ENCODE measurements at places on chromosomes 13 and 19. TPM values are rescaled to one million over a fixed set of nuclear protein-coding genes. Genes with fewer than 3 reads are reported as not detected.

GRCh38 chr13:108833531-108833930 lies 204.1 kb downstream of the MYO16 start:
- DNase-seq = no peak

DNA sequence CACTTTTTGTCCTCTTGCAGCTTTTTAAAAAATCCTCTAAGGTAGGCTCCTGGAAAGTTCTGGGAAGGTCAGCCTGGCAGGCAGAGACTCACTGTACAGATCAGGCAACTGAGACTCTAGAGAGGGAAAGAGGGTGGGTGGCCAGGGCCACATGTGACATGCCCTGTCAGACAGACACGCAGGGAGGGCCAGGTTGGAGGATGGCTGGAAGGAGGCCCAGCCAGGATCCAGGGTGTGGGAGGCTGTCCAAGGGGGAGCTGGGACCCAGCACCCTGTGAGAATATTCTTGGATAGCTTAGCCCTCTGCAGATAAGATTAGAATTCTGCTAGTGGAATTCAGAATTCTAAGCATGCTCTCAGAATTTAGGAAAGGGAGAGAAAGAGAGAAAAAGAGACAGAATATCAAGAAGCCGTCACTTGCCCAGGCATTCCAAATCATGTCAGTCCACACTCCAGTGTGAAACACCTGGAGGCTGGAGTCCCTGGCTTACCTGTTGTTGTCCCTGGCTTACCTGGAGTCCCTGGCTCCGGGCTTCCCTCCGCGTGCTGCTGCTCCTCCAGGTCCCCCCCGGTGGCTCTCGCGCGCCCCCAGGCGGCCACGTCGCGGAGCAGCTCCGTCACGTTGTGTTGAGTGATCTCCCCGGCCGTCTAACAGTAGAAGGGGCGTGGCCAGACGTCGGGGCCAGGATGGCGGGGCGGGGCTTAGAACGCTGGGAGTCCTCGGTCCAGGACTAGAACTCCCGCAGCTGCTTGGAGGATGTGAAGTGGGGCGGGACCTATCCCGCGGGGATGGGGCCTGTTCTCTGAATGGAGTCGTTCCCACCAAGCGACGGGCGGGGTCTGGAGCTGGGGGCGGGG lies 2.8 kb upstream of the TNNI3 start:
- DNase-seq = peak; percentile 85

DNA sequence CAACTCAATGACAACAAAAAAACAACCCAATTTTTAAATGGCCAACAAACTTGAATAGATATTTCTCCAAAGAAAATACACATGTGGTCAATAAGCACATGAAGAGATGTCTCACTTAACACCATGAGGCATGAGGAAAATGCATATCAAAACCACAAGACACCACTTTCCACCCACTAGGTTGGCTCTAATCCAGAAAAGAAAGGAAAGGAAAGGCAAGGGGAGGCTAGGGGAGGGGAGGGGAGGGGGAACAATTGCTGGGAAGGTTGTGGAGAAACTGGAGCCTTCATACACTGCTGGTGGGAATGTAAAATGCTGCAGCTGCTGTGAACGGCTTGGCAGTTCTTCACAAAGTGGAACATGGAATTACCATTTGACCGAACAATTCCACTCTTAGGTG lies 854.3 kb downstream of the UQCRFS1 start:
- DNase-seq = no peak

DNA sequence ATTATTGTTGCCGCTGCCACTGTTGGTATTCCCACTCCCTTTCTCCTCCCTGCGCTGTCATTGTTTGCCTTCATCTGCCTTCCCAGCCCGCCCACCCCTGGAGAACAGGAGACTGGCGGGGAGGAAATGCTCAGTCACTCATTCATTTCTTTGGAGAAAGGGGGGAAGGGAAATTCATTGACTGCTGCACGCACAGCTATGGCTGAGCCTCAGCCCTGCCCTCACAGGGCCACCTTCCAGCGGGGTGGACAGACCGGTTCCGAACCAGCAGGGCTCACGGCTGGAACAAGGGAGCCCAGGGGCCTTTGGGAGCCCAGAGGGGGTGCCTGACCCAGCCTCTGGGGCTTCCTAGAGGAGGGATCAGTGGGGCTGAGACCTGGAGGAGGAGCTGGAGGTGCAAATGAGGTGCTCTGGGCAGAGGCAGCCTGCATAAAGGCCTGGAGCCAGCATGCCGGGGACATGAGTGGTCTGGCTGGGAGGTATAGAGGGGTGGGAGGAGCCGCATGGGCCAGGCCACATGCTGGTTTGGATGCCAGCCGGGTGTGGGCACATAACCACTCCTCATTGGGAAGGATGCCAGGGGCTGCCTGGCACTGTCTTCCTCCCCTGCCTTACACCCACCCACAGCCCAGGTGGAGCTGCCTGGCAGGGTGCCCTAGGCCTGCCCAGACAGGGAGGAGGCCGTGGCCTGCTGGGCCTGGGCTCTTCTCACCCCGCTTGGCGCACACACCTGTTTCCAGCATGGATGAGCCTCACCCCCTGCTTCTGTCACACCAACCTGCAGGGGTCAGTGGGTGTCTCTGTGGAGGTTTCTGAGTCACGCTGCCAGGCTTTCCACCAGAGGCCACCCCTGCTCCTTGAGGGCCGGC lies 26.8 kb downstream of the PPP5C start:
- DNase-seq = peak; percentile 81

DNA sequence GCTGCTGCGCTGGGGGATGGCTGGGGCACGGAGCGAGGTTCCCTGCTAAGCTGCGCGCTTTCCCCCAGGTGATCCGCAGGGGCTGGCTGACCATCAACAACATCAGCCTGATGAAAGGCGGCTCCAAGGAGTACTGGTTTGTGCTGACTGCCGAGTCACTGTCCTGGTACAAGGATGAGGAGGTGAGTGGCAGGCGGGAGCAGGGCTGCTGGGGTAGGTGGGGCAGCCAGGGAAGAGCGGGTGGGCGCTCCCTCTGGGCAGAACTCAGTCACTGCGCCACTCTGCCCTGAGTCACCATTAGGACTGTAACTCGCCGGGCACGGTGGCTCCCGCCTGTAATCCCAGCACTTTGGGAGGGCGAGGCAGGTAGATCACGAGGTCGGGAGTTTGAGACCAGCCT lies 23.8 kb downstream of the TMED1 start:
- no peak for DNase-seq

DNA sequence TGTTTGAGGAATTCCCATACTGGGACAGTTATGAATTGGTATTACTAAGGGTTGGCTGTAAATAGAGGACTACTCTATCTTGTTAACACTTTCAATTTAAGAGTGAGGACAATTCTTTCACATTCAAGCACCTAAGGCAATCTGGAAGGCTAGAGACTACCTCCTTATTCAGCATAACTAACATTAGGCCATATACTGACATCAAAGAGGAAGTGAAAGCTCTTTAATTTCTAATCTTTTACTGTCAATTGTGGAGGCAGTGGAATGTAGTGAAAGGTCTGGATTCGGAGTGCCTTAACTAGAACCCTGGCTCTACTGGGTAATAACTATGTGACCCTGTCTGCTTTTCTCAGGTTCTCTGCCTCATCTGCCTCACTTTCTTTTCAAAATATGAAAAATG lies 134.0 kb downstream of the UFM1 start:
- no peak for DNase-seq

GRCh38 chr13:99012539-99012938 lies 34.7 kb upstream of the DOCK9 start:
- no peak for DNase-seq

DNA sequence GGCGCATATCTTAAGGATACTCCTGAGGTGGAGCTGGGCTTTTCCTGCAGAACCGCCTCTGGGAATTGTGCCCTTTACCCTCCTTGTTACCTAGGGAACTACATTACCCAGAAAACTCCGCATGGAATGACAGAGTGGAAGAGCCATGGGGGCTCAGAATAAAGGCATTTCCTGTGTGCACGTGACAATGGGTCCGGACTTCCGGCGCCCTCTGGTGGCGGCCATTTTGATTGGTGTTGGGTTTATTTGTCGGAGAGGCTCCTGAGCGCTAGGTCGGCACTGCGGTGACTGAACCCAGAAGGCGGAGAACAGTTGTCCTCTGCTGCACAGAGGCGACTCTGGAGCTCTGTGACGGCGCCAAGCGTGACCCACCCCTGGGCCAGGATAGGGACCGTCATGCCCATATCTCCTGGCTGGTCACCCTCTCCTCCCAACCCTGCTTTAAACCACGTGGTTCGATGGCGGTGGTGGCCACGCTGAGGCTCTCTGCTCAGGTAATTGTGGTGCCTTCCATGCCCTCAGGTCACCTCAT lies at the start of gene ZNF587B:
Gene ZNF587B (plus strand): TSS at position 229 of the 532 bp plus-strand sequence. CDS start 230 bp downstream, at position 459.
- DNase-seq = peak; percentile 48

DNA sequence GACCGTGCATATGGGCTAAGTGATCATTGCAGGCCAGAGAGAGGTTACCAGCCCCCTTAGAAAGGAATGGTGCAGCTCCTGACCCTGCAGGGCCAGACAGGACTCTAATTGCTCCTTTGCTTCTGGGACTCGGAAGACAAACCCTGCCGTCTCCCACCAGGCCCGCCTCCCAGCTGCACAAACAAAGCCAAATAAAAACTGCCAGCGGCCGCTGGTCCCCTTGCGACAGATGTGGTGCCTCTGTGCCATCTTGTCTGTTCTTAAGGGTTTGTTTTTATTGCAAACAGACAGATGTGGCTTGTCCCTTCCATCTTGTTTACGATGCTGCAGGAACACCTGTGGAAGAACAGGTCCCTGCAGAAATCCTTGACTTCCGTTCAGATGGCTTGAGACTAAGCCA lies 434.4 kb upstream of the TSHZ3 start:
- no peak for DNase-seq

GRCh38 chr13:24271601-24272451 lies 37.6 kb upstream of the C1QTNF9 start:
- DNase-seq = peak; percentile 60

- no peak for DNase-seq
Observed at GRCh38 chr13:109400209-109400608, 386.2 kb downstream of the IRS2 start.

DNA sequence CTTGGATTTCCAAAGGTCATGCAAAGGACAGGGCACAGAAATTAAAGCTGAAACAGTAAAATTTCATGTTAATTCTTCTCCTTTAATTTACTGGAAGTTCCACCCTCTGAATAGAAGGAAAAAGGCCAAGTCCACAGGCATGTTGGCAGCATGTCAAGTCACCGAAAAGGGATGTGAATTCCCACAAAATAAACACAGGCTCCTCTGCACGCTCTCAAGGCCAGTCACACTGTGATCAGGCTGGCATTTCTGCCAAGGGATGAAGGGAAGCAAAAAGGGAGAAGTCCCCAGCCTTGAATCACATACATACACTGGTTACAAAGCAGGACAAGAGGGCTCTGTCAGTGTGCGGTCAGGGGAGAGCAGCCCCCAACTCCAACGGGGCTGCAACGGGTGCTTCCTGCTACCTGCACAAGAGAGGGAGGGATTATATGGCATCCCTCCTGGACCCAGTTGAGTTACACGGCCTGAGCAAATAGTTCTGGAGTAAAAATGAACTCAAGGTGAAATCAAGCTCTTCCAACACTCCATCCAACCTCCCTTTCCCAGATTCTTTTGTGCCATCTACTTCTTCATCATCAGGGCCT lies 6.9 kb downstream of the DCLK1 start:
- peak; percentile 67 for DNase-seq

- DNase-seq = peak; percentile 77
Observed at GRCh38 chr13:52345048-52345447, 60.9 kb downstream of the THSD1 start.

GRCh38 chr19:38880076-38880881 lies 2.2 kb upstream of the RINL start:
- no peak for DNase-seq

GRCh38 chr13:73059460-73060250 lies 850 bp downstream of the KLF5 start:
- DNase-seq = peak; percentile 16

DNA sequence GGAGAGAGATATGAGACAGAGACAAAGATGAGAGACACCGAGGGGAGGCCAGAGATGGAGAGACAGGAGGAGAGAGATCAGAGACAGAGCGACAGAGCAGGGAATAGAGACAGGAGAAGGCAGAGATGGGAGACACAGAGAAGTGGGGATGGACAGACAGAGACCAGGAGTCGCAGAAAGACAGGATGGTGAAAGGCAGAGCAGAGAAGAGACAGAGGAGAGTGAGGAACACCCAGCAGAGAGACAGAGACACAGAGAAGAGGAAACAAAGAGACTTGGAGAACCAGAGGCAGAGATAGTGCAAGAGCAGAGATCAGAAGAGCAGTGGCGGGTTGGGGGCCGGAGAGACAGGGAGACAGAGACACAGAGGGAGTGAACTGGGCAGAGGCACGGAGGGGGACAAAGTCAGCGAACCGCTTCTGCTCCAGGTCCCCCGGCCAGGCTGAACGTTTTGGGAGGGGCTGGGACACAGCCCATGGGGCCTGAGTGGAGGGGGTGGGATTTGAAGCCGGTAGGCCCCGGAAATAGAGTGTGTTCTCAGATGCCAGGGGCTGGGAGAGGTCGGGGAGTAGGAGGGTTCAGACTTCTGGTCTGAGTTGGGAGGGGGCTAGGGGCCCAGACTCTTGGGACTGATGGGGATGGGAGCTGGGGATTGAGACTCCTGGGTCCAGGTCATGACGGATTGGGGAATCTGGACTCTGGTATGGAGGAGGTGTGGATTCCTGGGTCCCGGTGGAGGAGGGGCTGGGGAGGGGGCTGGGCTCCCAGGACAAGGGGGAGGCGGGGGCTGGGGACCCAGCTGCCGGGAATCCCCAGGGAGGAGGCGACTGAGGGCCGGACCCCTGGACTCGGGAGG lies 654 bp downstream of the ZNF579 start:
- peak; percentile 5 for DNase-seq

The KCNRG gene
- total RNA-seq = 0.83 TPM

The FCER2 gene
- total RNA-seq = not detected

The CILP2 gene
- total RNA-seq = not detected

The DENND1C gene
- not detected for total RNA-seq

The CYP2B6 gene
- not detected for total RNA-seq

The IZUMO2 gene
- not detected for total RNA-seq

The SLC5A5 gene
- total RNA-seq = not detected

The GRIN3B gene
- total RNA-seq = 0.69 TPM

The ANKRD24 gene
- total RNA-seq = 0.18 TPM

The STOML3 gene
- not detected for total RNA-seq

The SIGLEC8 gene
- total RNA-seq = not detected

The OR7C1 gene
- not detected for total RNA-seq

The BLOC1S3 gene
- 17.4 TPM for total RNA-seq

The NDUFA13 gene
- total RNA-seq = 252 TPM
